ENCODE measurements at places on chromosomes 1 and 21.

DNA sequence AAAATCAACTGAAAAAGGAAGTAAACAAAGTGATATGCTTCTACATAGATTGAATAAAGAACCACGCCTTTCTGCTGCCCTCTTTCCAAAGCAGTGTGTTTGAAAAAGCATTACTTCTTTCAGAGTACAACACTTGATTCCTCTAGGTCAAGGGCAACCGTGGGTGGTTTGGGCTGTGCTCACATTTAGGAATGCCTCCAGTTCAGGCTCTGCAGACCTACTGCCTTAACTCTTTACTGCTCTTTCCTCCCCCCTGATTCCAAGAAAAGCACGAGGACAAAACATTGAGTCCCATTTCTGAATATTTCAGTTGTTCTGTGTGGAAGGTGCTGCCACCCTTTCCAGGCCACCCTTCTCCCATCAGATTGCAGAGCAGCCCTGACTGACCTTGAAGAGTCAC, 45.2 kb downstream of the ADAMTS1 start:
- no peak for DNase-seq

- DNase-seq: no peak
Observed at GRCh38 chr1:101235696-101236515, 913 bp upstream of the S1PR1 start.

- peak; percentile 80 for DNase-seq
Observed at GRCh38 chr1:83508485-83509151, 490.3 kb downstream of the TTLL7 start.

DNA sequence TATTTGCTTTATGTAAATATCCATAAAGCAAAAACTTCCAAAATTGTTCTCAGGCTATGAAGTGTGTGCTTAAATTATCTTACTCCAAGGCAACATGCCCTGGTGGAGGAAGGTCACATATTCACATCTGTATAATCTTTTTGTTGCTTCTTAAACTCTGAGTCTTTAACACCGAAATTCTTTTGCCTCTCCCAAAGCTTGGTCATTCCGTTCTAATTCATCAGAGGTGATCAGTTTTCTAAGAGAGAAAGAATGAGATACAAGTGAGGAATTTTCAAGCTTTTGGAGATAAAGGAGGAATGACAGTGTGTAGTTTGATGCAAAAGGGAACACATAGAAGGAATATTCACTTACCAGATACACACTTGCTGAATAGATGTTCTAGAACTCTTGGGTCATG, 561.7 kb downstream of the LTN1 start:
- no peak for DNase-seq

DNA sequence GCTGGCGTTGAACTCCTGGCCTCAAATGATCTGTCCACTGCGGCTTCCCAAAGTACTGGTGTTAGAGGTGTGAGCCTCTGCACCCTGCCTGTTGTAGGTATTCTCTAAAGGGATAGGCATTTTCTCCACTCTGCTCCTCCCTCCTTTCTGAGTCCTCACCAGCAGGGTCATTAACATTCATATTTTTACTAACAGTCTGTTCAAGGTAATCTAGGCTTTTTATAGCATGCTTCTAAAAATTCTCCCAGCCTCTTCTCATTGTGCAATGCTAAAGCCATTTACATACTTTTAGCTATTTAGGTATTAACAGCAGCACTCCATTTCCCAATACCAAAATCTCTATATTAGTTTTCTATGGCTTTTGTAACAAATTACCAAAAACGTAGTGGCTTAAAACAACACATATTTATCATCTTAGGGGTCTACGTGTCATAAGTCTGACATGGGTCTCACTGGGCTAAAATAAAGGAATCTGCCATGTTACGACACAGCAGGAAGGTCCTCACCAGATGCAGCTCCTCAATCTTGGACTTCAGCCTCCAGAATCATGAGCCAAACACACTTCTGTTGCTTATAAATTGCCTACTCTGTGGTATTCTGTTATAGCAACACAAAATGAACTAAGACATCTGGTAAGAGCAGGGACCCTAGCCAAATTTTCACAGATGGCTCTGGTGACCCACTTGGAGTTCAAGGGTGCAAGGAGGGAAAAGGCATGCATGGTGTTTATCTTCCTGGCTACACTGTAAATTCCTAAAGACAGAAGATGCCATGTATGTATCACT, 2.9 kb upstream of the SLC2A7 start:
- DNase-seq: no peak

GRCh38 chr1:53331446-53332185, 3.7 kb upstream of the LRP8 start:
- no peak for DNase-seq

GRCh38 chr1:154453574-154454352, 48.3 kb upstream of the TDRD10 start:
- DNase-seq: no peak

DNA sequence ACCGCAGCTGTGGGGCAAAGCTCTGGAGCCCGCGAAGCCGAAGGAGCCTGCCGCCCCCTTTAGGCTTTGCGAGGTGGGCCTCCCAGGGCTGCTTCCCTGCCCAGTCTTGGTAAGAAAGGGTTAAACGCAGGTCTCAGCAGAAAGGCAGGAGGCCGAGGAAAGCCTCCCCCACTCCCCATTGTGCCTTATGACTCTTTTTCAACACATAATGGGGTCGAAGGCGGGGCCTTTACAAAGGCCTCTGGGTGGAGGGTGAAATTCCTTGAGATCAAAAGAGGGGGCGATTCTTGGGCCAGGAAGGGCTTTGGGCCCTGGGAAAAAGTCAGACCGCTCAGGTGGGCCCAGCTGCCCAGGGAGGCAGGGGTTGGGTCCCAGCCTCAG, 880 bp downstream of the ALPL start:
- no peak for DNase-seq

DNA sequence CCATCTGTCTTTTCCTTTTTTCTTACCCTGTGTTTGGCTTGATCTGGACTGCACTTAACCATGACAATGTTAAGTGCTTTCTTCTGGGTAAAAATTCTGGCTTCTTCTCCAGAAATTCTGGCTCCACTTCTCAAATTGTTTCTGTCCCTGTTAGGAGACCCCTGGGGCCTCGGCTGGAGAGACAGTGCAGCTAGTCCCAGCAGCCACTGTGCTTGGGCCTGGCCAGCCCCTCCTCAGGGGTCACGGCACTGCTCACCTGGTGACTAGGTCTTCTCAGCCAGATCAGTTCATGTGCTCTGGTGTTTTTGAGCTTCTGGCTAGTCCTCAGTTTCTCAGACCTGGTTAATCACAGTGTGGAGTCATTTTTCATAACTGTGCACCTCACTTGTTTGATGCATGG, 72.4 kb downstream of the ADARB1 start:
- DNase-seq: no peak

DNA sequence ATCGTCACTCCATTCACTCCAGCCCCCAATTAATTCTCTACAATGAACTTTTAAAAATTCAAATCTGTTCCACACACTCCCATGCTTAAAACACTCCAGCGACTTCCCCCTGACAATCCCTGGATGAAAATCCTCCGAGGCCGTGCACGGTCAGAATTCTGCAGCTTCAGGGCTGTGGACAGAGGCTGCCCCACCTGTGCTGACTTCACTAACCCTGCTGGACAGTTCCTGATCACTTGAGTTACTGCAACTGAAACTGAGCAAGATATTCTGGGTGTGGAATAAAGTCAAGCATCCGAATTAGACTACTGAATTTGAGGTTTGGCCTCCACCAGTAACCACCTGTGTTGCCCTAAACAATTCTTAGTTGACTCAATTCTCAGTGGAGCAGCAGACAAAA, 1.0 kb upstream of the JAK1 start:
- DNase-seq: no peak

GRCh38 chr1:12636098-12636950, 7.6 kb upstream of the AADACL4 start:
- DNase-seq: no peak

GRCh38 chr1:52400131-52400530, 4.1 kb downstream of the ORC1 start:
- DNase-seq: no peak

GRCh38 chr1:153168686-153169085, 18.0 kb upstream of the SPRR2G start:
- no peak for DNase-seq

- DNase-seq: no peak
Observed at GRCh38 chr1:45765999-45766792, 15.7 kb upstream of the IPP start.

- no peak for DNase-seq
Observed at GRCh38 chr1:184823080-184823479, 68.4 kb upstream of the EDEM3 start.

GRCh38 chr1:150765296-150765976, at the start of gene CTSS:
CTSS (minus strand) TSS chr1:150765778; CDS start chr1:150764763, 1,015 bp downstream.
- no peak for DNase-seq

DNA sequence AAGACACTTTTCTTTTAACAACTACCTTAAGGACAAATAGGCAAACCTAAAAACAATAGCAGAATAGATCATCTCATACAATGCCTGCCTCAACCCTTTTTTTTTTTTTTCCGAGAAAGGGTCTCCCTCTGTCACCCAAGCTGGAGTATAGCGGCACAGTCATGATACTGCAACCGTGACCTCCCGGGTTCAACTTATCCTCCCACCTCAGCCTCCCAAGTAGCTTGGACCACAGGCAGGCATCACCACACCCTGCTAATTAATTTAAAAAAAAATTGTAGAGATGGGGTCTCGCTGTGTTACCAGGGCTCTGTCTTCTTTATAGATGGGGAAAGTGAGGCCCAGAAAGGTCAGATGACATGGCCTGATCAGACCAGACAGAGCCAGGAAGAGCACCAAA, 7.9 kb downstream of the SH3BGRL3 start:
- no peak for DNase-seq

- DNase-seq: no peak
Observed at GRCh38 chr1:9612871-9613624, 24.3 kb downstream of the TMEM201 start.

DNA sequence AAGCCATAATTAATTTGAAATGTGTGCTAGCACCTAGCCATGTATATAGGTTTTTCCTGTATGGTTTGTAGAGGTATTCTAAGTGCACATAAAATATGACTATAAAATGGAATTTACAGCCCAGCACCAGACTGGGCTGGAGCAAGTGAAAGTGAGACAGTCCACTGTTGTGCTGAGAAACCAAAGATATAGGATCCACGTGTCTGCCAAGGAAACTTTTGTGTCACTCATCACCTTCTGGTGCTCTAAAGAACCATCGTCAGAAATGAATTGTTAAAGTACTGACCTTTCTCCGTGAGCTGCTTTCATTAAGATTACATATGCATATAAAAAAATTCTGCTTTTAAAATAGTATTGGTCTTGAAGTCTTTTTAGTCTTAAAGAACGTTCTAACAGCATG, 141.0 kb upstream of the ZC3H11B start:
- no peak for DNase-seq

GRCh38 chr1:187734427-187734826, 905.7 kb downstream of the PLA2G4A start:
- no peak for DNase-seq

GRCh38 chr1:21001042-21001441, 175.7 kb downstream of the EIF4G3 start:
- DNase-seq: no peak

- no peak for DNase-seq
Observed at GRCh38 chr1:17488995-17489767, 49.7 kb upstream of the RCC2 start.

DNA sequence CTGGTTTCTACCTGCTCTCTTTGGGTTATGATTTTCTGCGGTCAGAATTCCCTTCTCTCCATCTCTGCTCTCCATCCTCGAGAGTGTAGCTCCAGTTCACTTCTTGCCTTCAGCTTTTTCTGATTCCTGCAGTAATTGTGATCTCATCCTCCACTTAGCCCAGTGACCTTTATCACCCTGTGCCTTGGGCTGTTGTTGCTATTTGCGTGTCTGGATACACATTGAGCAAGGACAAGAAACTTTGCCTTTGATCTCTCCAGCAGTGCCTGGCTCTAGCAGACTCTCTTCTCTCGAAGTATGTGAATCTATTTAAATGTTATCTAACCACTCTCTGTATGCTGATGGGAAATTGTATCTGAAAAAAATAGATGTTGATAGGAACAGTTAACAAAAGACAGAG, 76.4 kb upstream of the MARK1 start:
- DNase-seq: no peak

- DNase-seq: no peak
Observed at GRCh38 chr1:117838911-117839310, 90.5 kb downstream of the GDAP2 start.

DNA sequence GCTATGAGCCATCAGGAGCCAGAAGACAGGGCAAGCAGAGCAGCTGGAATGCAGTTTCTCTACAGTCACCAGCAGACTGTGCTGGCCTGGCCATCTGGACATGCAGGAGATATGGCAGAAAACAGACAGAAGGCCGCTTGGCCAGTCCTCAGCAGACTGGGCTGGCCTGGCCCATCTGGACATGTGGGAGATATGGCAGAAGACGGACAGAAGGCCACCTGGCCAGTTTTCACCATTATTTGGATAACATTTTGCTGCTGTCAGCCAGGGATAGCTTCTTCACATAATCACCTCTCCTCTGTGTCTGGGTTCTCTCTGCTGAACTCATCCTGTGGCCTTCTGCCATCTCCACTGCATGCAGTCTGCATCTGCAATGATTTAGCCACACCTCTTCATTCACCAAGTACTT, 25.0 kb upstream of the CACYBP start:
- no peak for DNase-seq

DNA sequence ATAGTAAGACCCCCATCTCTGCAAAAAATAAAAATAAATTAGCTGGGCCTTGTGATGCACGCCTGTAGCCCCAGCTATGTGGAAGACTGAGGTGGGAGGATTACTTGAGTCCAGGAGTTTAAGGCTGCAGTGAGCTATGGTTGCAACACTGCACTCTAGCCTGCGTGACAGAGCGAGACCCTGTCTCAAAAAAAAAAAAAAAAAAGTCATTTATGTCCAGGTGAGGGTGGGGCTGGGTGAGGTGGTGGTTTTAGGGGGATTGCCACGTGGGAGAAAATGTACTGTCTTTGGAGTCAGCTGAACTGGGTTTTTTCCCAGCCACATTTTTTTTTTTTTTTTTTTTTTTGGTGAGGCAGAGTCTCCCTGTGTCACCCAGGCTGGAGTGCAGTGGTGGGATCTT, 6.7 kb downstream of the PIK3CD start:
- no peak for DNase-seq

DNA sequence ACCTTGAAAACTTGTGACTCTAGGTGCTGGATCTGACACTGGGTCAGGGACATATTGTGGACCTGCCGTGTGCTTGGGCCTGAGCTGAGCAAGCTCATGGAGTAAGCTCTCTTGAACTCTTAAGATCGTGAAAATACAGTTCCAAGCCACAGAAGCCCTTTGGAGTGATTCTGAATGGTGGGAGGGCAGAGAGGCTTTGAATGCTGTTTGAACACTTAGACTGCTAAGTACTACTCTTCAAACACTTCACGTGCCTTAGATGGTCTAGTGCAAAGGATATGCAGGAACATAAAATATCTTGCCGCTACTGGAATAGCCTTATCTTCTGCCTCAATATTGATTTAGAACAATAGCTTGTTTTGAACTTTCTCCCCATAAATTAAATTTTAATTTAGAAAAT, 21.6 kb downstream of the ROR1 start:
- no peak for DNase-seq

All from Jurkat, Clone E6-1 (cell line).